ENCODE measurements at places on chromosomes 4 and X. TPM values are rescaled to one million over a fixed set of nuclear protein-coding genes. Genes with fewer than 3 reads are reported as not detected.

Gene C4orf50
- total RNA-seq: not detected

Gene SPANXA1
- not detected for total RNA-seq

Gene DUX4
- total RNA-seq: not detected

Gene ART3
- 139 TPM for total RNA-seq

DNA sequence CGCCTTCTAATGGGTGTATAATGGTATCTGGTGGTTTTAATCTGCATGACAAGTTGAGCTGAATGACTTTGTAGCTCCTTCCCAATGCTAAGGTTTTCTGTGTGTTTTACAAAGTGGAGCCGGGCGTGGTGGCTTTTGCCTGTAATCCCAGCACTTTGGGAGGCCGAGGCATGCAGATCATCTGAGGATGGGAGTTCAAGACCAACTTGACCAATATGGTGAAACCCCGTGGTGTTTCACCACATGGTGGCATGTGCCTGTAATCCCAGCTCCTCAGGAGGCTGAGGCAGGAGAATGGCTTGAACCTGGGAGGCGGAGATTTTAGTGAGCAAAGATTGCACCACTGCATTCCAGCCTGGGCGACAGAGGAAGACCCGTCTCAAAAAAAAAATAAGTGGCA, 28.9 kb downstream of the ARFIP1 start:
- DNase-seq: no peak

DNA sequence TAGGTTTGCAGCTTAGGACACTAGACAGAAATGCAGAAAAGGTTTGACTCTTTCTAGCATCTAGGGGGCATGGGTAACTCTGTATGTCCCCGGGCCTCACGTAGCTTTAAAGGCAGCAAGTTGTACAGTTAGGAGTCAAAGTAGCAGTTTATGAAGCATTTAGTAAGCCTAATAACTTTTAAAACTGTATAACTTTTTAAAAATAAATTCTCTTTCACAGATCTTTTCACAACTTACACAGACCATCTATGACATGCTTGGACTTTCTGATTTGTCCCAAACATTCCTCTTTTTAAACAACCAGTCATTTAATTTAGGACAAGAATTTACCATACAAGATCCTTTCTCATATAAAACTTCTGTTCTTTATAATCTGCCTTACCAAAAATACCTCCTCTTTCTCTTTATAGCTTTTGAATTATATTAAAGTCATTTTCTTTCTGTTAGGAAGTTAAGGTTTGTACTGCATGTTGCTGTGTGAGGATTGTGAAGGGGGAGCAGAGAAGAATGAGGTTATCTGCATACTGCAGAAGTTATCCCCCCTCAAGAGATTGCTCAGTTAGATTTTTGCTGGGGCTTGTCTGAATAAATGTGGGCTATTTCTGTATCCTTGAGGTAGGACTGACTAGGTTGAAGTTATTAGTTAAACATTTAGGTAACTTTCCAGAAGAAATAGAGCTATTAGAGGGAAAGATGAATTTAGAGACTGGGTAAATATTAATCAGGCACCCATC, 94.3 kb downstream of the CPE start:
- no peak for DNase-seq

DNA sequence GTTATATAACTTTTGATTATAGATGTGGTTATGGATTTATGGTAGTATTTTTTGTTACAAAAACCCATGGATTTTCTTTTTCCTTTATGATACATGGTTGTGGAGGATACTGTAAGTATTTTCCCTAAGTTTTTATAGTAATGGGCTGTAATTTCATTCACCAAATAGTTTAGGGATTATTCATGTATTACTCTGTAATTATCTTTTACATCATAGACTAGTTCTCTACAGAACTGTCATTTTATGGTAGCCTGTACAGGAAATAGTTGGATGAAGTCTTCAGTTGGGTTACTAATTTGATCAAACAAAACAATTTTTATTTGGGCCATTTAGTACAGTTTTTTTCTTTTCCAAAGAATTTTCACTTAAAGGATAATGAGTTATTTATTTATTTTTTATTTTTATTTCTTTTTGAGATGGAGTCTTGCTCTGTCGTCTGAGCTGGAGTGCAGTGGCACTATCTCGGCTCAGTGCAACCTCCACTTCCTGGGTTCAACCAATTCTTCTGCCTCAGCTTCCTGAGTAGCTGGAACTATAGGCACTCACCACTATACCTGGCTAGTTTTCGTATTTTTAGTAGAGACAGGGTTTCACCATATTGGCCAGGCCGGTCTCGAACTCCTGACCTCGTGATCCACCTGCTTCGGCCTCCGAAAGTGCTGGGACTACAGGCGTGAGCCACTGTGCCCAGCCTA, 42.1 kb downstream of the RBPJ start:
- no peak for DNase-seq

DNA sequence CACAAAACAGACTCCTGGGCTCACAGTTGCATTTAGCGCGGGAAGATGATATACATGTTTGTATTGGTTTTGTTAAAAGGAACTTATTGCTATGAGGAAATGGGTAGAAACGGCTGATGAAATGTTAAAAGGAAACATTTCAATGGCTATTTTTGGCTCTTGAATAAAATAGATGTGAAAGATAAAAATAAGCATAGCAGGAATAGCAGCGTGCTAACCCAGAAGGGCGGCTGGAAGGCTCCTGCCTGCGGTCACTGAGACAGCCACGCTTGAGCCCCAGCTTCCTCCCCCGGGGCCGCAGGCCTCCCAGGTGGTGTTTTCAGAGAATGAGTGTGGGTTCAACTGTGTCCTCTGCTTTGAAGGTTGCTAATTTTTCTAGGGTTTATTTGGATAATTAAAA, 35.0 kb upstream of the CLCN4 start:
- DNase-seq: no peak

DNA sequence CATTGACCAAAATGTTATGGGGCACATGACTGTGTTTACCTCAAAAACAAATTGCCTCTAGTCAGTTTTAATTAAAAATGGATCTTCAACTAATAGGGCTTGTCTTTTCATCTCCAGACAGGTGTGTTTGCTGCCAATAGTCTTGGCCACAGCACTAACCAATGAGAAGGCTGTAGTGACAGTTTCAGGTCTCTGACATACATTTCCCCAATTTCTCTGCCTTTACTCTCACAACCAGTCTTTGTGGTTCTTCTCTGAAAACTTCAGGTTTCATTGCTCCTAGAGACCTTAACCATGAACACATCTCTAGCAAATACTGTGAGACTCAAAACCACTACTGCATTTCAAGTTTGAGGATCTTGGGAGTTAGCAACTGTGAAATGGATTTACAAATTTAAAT, 3.5 kb upstream of the EDNRA start:
- DNase-seq: no peak

Data from right atrium auricular region (tissue), 2 donors.